ENCODE measurements at places on chromosomes 1 and 21. TPM values are rescaled to one million over a fixed set of nuclear protein-coding genes. Genes with fewer than 3 reads are reported as not detected.

The ELAPOR1 gene
- 8.9 TPM for total RNA-seq

The SLC1A7 gene
- 0.14 TPM for total RNA-seq

The RAP1A gene
- 64.5 TPM for total RNA-seq

The CAMK2N1 gene
- 44.3 TPM for total RNA-seq

DNA sequence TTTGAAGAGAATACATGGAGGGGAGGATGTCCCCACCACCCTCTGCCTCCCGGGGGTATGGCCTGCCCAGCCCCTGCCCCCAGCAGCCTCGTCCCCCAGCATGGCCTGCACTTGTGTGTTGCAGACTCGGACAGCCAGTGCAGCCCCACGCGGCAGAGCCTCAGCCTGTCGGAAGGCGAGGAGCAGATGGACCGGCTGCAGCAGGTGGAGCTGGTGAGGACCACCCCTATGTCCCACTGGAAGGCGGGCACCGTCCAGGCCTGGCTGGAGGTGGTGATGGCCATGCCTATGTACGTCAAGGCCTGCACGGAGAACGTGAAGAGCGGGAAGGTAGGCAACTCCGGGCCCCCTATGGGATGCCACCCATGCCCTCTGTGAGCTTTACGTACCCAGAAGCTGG is 59.5 kb upstream of the TMEM51 start:
- no peaks in the 10 kb centered on the region for H3K36me3 ChIP-seq
- H3K27me3 ChIP-seq, result no peaks in the 10 kb centered on the region
- no peaks in the 10 kb centered on the region for H3K4me1 ChIP-seq

- H3K27ac ChIP-seq, result no peak overlapping the region
- no peaks in the 10 kb centered on the region for H3K36me3 ChIP-seq
- H3K4me1 ChIP-seq, result peaks cover 11% of the 10 kb centered on the region
These were observed 109.8 kb downstream of the RIPK4 start for GRCh38 chr21:41656946-41657525.

- H3K27me3 ChIP-seq, result peaks cover 5% of the 10 kb centered on the region
- H3K36me3 ChIP-seq, result no peaks in the 10 kb centered on the region
- no peaks in the 10 kb centered on the region for H3K4me1 ChIP-seq
- no peak overlapping the region for H3K27ac ChIP-seq
These were observed 24.1 kb upstream of the MYCL start for GRCh38 chr1:39925721-39926342.

- no peaks in the 10 kb centered on the region for H3K27me3 ChIP-seq
- no peak overlapping the region for H3K27ac ChIP-seq
- H3K4me1 ChIP-seq, result no peaks in the 10 kb centered on the region
- DNase-seq, result no peak
These were observed 41.8 kb upstream of the PWP2 start for GRCh38 chr21:44065428-44065827.

- no peaks in the 10 kb centered on the region for H3K36me3 ChIP-seq
- no peak overlapping the region for H3K4me3 ChIP-seq
- no peak for DNase-seq
- no peaks in the 10 kb centered on the region for H3K4me1 ChIP-seq
- no peaks in the 10 kb centered on the region for H3K27me3 ChIP-seq
These were observed 23.3 kb downstream of the FCRL2 start for GRCh38 chr1:157753611-157754010.

DNA sequence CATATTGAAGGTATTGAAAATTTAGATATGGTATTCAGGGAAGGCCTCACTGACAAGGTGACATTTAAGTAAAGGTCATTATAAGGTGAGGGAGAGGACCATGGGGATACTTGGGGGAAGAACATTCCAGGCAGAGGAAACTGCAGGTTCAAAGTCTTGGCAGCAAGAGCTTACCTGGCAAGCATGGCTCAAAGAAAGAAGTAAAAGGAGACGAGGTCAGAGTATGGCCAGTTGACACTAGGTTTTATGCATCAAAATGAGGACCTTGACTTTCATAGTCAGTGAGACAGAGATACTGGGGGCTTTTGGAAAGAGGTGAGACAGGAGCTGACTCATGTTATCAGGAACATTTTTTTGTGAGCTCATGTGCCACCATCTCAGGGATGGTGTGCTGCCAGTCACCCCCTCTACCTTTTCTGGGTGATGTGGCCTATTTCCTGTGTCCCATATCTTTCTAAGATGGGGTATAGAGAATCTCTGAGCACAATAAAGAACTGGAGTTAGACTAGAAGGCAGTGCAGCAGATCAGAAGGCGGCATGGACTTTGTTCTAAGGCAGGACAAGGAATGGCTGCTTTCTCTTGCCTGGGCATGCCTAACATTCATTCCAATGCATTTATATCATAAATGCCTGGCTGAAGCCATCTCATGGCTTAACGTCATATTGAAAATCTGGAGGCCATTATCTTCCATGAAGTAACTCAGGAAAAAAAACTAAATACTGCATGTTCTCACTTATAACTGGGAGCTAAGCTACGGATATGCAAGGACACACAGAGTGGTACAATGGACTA is 406.7 kb downstream of the NTNG1 start:
- H3K27ac ChIP-seq, result no peak overlapping the region
- DNase-seq, result no peak
- H3K36me3 ChIP-seq, result no peaks in the 10 kb centered on the region
- H3K4me1 ChIP-seq, result no peaks in the 10 kb centered on the region

GRCh38 chr1:25799352-25799934 is 550 bp upstream of the SELENON start:
- peak overlapping the region; percentile 90 for H3K27ac ChIP-seq
- no peaks in the 10 kb centered on the region for H3K36me3 ChIP-seq
- no peaks in the 10 kb centered on the region for H3K4me1 ChIP-seq
- DNase-seq, result no peak

GRCh38 chr1:17141441-17142197 is 22.4 kb upstream of the PADI2 start:
- H3K4me3 ChIP-seq, result no peak overlapping the region
- H3K4me1 ChIP-seq, result no peaks in the 10 kb centered on the region
- no peak for DNase-seq
- H3K27me3 ChIP-seq, result no peaks in the 10 kb centered on the region
- no peak overlapping the region for H3K27ac ChIP-seq
- H3K36me3 ChIP-seq, result no peaks in the 10 kb centered on the region

Measured in lung (tissue), 17 donors.